ENCODE measurements at places on chromosomes 13 and 19. TPM values are rescaled to one million over a fixed set of nuclear protein-coding genes. Genes with fewer than 3 reads are reported as not detected.

DNA sequence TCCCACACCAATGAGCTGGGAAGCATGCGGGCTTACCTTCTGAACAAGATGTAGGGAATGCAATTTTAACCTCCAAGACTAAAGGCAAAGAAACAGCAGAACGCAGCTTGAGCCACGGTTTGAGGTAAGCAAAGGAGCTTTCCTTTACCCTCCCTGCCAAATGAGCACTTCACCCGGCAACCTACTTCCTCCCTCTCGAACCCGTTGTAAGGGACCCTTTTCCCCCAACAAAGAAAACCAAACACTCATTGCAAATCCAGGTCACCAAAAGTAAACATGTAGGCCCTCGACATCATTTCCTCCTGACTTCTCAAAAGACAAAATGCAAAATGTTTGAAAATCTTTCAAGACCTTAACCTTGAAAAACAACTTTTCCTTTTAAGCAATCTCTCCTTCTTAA is 65.3 kb downstream of the ABCC4 start:
- DNase-seq, result no peak

DNA sequence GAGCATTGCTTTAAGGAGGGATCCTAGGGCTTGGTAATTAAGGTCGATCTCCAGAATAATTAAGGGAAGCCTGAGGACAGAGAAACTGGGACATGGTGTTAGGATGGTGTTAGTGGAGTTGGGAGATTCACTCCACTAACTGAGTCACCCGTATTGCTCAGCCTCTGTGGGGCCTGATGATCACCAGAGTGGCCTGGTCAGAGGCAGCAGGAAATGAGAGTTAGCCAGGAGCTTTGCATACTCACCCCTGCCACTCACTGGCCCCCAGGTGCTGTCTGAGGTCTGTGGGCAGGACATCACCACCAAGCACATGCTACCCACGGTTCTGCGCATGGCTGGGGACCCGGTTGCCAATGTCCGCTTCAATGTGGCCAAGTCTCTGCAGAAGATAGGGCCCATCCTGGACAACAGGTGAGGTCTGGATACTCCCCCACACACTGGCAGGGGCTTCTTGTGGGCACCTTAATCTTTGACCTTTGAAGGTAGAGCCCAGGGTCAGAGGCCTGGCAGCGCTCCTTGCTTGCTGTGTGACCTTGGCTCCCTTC is 32.1 kb downstream of the PPP2R1A start:
- no peak for DNase-seq

The CATSPERD gene
- not detected for total RNA-seq

GRCh38 chr13:46136688-46137087 is 31.9 kb upstream of the CPB2 start:
- no peak for DNase-seq

GRCh38 chr13:47990427-47990826 is 10.6 kb downstream of the SUCLA2 start:
- no peak for DNase-seq

The ZNF540 gene
- 1.3 TPM for total RNA-seq

- peak; percentile 42 for DNase-seq
Measured at GRCh38 chr19:58003174-58003828, 681 bp upstream of the ZNF606 start.

- peak; percentile 61 for DNase-seq
Measured at GRCh38 chr13:45332036-45332830, 8.8 kb downstream of the TPT1 start.

GRCh38 chr19:51468545-51468920 is 9.8 kb upstream of the CEACAM18 start:
- no peak for DNase-seq

DNA sequence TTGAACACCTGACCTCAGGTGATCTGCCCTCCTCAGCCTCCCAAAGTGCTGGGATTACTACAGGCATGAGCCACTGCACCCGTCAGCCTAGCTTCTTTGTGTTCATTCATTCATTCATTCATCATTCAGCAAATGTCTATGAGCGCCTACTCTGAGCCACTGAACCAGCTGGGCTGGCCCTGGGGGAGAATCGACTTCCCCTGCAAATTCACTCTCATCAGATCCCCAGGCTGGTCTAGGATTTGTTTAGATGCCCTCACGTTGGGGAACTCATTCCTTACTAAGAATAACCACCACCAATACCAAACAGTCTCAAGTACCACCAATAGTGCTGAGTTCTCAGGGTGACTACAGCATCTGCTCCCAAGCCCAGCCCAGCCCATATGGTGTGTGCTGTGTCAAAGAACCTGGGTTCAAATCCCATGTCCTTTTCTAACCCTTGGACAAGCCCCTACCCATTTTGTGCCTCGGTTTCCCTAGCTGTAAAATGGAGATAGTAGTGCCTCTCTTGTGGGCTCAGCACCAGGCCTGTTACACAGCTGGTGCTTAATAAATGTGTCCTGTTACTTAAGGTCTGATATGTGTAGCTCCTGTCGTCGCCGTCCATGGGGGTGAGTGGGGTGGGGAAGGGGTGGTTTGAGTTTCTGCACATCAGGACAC is 16.8 kb downstream of the NRTN start:
- DNase-seq, result no peak

GRCh38 chr13:34862716-34863115 is 79.4 kb upstream of the NBEA start:
- DNase-seq, result peak; percentile 60

GRCh38 chr13:58452123-58452623 is 820.6 kb downstream of the PCDH17 start:
- DNase-seq, result peak; percentile 66

DNA sequence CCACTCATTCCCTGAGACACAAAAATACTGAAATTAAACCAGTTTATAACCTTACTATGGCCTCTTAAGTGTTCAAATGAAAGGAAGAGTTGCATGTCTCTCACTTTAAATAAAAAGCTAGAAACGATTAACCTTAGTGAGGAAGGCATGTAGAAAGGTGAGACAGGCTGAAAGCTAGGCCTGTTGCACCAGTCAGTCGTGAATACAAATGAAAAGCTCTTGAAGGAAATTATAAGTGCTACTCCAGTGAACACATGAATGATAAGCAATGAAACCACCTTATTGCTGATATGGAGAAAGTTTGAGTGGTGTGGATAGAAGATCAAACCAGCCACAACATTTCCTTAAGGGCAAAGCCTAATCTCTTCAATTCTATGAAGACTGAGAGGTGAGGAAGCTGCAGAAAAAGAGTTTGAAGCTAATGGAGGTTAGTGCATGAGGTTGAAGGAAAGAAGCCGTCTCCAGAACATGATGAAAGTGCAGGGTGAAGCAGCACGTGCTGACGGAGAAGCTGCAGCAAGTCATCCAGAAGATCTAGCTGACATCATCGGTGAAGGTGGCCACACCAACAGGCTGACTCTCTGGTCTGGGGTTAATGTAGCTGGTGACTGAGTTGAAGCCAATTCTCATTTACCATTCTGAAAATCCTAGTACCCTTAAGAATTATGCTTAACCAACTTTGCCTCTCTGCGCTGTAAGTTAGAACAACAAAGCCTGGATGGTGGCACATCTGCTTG is 94.5 kb upstream of the TEX29 start:
- DNase-seq, result no peak

DNA sequence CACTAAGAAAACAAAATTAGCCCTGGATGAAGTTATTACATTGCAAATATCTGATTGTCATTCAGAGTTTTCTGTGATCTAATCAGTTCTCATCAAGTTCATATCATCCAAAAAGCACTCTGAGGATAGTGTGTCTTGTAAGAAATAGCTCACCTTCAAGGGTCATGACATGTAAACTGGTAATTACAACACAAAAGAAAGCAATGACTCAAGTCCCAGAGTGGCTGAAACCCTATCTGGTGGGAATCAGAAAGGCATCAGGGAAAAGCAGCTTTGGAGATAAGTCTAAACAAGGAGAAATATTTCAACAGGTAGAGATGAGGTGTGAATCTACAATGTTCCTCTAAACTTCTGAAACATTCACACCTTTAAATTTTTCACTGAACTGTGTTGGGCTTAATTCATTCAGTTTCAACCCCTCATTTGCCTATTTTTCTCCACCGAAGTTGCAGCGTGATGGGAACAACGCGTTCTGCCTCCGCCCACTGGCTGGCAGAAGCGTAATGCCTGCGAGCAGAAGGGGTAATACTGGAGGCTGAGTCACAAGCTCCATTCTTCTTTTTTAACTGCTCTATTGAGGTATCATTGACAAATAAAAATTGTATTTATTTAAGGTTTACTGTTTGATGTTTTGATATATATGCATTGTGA is 155.2 kb upstream of the IPO5 start:
- DNase-seq, result no peak

GRCh38 chr13:36921631-36922301 is 1.7 kb upstream of the SMAD9 start:
- DNase-seq, result no peak

The TMEM238 gene
- 0.26 TPM for total RNA-seq

The ARRDC2 gene
- total RNA-seq, result 3.9 TPM

GRCh38 chr19:18029617-18030338 is 21.8 kb downstream of the ARRDC2 start:
- DNase-seq, result no peak

- DNase-seq, result no peak
Measured at GRCh38 chr13:68481130-68481529, 1251.0 kb upstream of the PCDH9 start.

DNA sequence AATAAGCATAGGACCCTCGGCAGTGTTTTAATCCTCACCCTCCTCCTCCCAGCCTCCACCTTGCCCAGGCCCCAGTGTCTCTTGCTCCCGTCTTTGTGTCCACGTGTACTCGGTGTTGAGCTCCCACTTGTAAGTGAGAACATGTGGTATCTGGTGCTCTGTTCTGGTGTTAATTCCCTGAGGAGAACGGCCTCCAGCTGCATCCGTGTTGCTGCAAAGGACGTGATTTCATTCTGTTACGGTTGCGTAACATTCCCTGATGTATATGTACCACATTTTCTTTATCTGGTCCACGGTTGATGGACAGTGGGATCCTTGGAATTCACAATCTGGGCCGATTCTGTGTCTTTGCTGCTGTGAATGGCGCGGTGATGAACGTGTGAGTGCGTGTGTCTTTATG is 44.7 kb upstream of the TFDP1 start:
- DNase-seq, result no peak

GRCh38 chr13:27425158-27425917 is 919 bp downstream of the GTF3A start:
- peak; percentile 29 for DNase-seq

DNA sequence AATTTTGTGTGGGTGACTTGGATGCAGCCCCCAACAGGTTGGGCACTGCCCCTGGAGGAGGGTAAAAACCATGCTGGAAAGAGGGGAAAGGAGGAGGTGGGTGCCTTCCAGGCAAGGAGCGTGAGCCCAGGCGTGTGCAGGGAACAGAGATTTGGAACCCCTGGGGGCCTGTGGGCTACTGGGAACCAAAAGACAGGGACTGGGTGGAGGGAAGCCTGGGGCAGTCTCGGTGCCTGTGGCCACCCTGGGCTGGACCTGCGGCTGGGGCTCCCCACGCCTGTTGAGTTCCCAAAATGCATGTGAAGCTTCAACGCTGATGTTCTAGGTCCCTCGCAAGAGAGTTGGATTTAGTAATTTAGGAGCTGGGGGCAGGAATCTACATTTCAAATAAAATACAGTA is 24.8 kb downstream of the GGACT start:
- no peak for DNase-seq

- DNase-seq, result peak; percentile 46
Measured at GRCh38 chr19:2578391-2578890, 102.5 kb downstream of the GADD45B start.

DNA sequence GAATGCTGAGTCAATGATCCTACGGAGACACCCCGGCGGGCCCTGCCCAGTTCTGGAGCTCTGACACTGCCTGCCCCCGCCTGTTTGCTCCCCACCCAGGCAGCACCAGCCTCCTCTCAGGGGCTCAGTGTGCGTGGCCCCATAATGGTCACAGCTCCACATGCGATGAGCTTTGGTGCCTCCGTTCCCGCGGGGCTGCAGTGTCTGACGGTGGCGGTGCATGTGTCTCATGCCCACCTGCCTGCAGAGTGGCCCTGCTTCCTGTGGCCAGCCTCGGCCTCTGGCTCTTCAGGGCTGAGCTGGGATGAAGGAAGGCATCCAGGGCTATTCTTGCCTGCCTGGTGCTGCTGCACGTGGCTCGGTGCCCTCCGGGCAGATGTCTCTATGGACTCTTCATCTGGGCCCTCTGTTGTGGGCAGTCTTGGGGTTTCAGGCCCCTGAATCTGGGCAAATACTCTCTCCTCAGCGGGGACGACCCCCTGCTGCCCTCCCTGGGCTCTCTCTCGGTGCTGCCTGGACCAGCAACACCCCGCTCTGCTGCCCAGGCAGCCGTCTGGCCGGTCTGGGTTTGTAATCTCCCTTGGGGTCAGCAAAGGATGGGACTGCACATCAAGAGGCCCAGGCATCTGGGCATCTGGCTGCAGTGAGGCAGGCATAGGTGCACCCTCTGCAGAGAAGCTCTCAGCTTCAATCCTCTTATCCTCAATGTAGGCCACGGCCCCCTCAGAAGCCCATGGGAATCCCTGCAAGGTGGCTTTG is 19.3 kb upstream of the TMEM255B start:
- no peak for DNase-seq

DNA sequence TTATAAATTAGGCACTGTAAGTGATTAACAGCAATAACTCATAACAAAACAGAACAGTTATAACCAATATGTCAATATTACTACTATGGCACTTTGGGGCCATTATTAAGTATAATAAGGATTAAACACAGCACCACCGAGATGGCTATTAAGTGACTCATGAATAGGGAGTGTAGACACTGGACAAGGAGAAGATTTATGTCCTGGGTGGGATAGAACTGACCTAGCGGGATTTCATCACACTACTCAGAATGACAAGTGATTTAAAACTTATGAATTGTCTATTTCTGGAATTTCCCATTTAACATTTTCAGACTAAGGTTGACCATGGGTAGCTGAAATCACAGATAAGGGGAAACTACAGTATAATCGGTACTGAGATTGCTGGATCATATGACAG is 79.0 kb upstream of the SLC7A1 start:
- peak; percentile 8 for DNase-seq

DNA sequence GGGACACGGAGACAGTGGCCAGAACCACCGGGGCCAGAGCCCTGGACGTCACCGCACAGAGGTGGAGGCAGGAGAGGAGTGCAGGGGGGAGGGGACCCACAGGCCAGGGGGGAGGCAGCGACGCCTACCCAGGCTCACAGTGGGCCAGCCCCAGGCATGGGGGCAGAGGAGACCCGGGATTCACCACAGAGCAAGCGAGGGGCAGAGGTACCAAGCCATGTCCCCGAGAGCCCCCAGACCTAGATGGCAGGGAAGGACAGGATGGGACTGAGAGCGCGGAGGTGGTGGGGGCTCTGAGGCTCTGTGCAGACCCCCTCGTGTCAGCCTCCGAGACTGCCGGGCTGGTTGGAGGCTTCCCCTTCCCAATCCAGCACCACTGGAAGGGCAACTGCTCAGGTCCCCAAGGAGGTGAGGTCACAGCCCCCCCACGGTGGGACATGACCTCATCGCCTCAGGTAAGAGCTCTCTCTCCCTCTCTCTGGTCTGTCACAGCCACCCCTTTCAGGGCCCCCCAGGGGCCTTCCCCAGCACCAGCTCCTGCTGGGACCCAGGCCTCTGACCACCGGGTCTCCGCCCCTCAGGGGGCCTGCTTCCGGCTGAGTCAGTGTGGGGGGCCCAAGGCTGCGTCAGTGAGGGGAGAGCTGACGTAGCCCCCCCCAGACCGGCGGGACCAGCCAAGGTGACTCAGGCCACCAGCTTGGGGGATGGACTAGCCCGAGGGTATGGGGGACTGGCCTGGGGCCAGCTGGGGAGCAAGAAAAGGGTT is 2.2 kb upstream of the IL11 start:
- peak; percentile 61 for DNase-seq

The CDX2 gene
- total RNA-seq, result not detected

Measured in fibroblast of lung (primary cell).